ENCODE measurements at places on chromosomes 5 and 9.

DNA sequence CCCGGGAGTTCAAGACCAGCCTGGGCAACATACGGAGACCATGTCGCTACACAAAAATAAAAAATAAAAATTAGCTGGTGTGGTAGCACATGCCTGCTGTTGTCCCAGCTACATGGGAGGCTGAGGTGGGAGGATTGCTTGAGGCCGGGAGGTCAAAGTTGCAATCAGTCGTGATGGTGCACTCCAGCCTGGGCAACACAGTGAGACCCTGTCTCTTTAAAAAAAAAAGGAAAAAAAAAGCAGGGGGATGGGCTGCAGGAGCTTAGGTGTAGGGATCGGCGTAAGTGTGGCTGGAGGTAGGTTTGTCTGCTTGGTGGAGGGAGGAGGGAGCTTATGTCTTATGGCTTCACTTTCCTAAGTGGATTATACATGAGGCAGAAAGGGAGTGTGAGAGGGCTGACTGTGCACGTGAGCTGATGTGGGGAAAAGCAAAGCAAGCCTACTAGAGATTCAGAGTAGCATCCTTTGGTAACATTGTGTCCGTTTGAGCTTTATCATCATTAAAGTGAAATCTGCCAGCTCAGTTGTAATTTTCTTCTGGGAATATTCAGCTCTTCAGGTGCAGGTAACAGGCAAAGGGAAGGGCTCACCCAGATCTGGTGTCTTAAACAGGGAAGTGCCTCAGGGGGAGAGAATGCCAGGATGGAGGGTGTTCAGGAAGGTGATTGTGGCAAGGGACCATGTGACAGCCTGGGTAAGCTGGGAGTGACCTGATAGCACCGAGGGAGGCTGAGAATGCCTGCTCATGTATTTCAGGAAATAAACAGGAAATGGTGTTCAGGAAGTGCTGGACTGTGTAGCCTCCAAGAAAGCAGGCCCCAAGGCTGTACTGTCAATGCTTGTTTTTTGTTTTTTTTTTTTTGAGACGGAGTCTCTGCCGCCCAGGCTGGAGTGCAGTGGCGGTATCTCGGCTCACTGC lies 17.6 kb upstream of the SETX start:
- no peak for DNase-seq

GRCh38 chr5:140094889-140095288 lies 19.0 kb upstream of the PURA start:
- no peak for DNase-seq

DNA sequence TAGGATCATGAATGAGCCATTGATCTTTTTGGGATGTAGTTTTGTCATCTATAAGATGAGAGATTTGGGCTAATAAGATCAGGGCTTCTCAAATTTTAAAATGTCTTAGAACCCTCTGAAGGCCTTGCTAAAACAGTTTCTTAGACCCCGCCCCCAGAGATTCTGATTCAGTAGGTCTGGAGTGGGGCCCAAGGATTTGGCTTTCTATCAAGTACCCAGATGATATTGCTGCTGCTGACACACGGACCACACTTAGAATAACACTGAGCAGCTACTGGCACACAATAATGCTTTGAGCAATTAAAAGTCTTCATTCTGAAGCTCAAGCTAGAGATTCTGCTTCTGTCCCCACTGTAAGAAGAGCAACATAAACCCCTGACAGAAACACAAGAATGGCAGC lies 216.7 kb downstream of the SMARCA2 start:
- DNase-seq = no peak

DNA sequence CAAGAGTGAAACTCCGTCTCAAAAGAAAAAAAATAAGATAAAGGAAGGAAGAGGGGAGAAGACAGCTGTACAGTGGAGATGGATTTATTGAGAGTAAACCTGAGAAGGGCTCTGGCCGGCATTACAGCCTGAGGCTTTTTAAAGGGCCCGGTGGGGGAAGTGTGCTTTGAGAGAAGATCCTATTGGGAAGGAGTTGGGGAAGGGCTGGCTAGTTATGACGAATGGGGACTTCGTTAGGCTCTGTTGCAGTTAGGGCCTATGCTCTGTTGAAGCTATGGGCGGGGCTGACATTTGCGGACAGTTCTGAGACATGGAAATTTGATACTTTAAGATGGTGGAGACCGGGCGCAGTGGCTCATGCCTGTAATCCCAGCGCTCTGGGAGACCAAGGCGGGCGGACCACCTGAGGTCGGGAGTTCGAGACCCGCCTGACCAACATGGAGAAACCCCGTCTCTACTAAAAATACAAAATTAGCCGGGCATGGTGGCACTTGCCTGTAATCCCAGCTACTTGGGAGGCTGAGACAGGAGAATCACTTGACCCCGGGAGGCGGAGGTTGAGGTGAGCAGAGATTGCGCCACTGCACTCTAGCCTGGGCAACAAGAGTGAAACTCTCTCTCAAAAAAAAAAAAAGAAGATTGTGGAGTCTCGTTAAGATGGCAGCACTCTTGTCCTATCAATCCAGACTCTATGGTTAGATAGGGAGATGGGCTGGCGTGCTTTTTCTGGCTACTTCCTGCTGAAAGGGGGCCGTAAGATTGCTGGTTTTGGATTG lies 33.2 kb downstream of the C9orf50 start:
- no peak for DNase-seq

GRCh38 chr5:63935103-63935502 lies 27.1 kb downstream of the HTR1A start:
- DNase-seq = no peak

- no peak for DNase-seq
Observed at GRCh38 chr5:50967009-50967562, 300.6 kb downstream of the PARP8 start.

DNA sequence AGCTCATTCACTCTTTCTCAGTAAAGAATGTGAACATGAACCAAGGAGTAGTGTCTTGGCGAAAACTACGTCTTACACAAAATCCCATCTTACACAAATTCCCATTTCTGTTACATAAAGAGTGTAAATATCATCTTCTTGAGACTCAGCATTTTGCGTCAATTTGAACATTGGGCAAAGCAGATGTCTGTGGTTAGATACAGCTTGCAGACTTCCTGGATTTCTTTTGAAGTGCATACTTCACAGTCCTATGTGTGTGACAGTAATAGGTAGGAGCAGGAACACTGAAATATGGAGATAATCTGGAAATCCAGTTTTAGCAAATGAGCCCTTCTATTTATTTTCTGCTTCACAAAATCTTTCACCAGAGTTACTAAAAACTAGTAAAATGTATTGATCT lies 58.8 kb downstream of the C6 start:
- no peak for DNase-seq

DNA sequence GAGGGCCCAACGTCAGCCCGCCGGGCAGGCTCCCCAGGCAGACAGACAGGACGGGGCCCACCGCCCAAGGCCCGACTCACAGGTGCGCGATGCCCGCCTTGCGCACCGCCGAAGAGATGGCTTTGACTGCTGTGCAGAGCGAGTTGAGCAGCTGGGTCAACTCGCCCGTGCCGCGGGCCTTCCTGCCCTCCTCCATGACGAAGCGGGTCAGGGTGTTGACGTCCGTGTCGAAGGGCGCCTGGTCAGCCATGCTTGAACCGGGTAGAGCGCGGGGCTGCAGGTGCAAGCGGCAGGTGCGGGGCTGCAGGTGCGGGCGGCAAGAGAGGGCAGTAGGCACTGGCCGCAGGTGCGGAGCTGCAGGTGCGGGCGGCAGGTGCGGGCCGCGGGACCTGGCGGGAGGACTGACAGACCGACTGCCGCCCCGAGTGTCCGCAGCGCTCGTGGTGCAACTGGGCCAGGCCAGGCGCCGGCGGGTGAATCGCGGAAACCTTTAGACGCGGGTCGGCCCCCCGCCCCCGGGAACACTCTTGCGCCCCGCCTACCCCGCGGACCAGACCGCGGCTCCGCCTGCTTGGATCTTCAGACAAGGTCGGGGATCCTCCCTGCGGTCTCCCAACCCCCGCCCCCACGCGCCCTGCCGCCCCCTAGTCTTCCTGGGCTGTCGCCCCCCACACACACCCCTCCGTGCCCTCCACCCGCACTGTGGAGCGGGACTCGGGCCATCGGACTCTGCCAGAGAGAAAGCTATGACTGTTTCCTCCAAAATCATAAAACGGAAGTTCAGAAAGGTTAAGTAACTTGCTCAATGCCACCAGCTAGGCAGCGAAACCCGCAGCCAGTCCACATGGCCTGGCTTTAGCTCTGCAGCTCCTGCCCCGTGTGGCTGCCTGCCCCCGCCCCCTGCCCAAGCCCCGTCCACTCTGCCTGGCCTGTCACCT lies at the start of gene FBP1:
FBP1 (minus strand) TSS at position 458 of the 938 bp plus-strand sequence; CDS start at position 250, 208 bp downstream.
- DNase-seq = no peak

DNA sequence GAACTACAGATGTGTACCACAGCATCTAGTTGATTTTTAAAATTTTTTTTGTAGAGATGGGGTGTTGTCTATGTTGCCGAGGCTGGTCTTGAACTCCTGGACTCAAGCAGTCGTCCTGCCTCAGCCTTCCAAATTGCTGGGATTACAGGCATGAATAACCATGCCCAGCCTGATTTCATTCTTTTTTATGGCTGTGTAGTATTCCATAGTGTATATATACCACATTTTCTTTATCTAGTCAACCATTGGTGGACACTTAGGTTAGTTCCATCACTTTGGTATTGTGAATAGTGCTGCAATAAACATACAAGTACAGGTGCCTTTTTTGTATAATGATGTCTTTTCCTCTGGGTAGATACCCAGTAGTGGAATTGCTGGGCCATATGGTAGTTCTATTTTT lies 3.8 kb downstream of the RCL1 start:
- no peak for DNase-seq

- peak; percentile 81 for DNase-seq
Observed at GRCh38 chr5:96254980-96255691, 177.9 kb downstream of the PCSK1 start.

GRCh38 chr5:44542470-44542869 lies 153.2 kb upstream of the FGF10 start:
- no peak for DNase-seq

DNA sequence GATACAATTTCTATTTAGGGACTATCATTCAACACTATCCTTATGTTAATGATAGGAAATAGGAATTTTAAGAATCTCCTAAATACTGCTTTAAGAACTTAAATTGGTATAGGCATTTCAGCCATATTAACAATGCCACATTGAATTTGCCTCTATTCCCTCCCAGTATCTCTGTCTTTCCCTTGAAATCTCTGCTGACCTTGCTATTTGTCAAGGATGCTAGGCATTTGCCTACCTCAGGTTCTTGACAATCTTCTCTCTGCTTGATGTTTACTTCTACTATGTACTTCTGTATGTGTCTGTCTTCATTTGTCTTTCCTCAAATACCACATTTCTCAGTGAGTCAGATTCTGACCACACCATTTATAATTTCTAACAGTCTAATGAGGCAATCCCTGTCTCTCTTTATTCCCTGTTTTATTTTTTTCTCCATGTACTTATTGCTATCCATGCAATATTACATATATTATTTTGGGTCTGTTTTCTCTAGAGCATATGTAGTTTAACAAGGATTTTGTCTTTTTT lies 1461.4 kb upstream of the CDH9 start:
- DNase-seq = no peak

DNA sequence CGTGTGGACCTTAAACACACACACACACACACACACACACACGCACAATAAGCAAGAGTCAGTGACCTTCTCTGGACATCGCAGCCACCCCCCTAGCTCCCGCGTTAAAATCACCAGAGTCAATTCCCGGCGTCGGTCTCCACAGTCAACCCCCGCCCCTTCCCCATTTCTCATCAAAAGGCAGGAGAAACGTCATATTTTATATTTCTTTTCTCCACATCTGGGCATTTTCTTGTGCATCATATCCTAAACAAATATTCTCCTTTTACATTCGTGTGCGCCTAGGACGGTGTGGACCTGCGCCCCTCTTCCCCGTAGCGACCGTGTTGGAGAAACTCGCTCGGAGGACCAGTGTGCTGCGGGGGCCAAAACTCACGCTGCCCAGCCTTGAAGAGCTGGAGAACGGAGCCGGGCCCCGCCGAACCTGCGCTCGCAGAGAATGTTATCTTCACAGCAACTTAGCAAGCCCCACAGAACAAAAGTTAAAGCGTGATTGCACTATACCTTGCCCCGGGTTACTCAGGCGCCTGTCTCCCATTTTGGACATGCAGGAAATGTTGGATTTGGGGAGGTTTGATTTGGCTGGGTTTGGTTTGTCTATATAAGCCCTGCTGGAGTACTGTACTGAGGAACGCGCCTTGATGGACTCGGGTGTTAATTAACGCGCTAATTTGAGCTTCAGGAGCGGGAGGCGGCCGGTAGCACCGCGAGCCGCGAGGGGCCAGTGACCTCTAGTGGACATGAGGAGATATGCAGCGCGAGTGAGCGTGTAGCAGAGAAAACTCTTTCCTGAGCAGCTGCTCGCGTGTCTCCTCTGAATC lies 192.4 kb downstream of the MEF2C start:
- peak; percentile 12 for DNase-seq

- no peak for DNase-seq
Observed at GRCh38 chr5:129041196-129041881, 53.2 kb upstream of the ISOC1 start.

- DNase-seq = no peak
Observed at GRCh38 chr5:181255836-181256578, 4.9 kb downstream of the TRIM52 start.

- DNase-seq = no peak
Observed at GRCh38 chr9:36136894-36137391, 410 bp downstream of the GLIPR2 start.

- no peak for DNase-seq
Observed at GRCh38 chr5:139389701-139390638, at the start of gene MZB1. TSS of gene MZB1 (minus strand) at chr5:139389913. CDS start at chr5:139389856, 57 bp downstream.

GRCh38 chr5:62922191-62922590 lies 343.6 kb downstream of the LRRC70 start:
- DNase-seq = no peak

- DNase-seq = no peak
Observed at GRCh38 chr5:57486027-57486602, 3.5 kb upstream of the ACTBL2 start.

DNA sequence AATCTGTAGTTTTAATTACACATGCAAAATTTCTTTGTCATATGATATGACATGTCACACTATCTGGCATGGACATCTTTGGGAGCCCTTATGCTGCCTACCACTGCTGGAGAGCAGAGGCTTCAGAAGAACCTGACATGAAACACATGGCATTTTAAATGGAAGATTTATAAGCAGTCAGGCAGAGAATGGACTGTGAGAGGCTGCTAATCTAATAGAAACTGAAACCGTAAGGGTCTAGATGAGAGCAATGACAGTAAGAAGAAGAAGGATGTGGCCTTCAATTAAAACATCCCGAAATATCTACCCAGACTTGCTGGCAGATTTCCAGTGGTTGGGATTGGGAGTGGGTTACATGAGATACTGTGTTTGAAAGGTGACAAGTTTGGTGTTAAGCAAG lies 149.8 kb downstream of the MACIR start:
- no peak for DNase-seq

DNA sequence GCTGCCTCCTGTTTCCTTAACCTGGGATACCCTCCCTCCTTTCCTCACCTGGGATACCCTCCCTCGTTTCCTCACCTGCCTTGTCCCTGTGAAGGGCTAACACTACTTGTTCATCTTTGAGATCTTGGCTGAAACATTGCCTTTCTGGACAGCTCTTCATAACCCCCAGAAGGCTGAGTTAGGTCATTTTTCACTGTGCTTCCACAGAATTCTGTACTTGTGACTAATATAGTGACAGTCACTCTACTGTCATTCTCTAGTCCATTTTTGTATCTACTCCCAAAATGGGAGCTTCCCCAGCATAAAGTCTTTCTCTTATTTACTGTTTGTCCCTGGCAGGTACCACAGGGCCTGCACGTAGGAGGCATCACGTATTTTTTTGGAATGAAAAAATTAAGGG lies 21.5 kb upstream of the DAB2 start:
- DNase-seq = no peak
